Pons (tissue), 1 donor: ENCODE measurements at places on chromosomes 11 and 22.

- DNase-seq = no peak
Observed at GRCh38 chr11:32830413-32830738, 649 bp downstream of the PRRG4 start.

- DNase-seq = no peak
Observed at GRCh38 chr22:36432592-36433317, 45.0 kb upstream of the MYH9 start.

DNA sequence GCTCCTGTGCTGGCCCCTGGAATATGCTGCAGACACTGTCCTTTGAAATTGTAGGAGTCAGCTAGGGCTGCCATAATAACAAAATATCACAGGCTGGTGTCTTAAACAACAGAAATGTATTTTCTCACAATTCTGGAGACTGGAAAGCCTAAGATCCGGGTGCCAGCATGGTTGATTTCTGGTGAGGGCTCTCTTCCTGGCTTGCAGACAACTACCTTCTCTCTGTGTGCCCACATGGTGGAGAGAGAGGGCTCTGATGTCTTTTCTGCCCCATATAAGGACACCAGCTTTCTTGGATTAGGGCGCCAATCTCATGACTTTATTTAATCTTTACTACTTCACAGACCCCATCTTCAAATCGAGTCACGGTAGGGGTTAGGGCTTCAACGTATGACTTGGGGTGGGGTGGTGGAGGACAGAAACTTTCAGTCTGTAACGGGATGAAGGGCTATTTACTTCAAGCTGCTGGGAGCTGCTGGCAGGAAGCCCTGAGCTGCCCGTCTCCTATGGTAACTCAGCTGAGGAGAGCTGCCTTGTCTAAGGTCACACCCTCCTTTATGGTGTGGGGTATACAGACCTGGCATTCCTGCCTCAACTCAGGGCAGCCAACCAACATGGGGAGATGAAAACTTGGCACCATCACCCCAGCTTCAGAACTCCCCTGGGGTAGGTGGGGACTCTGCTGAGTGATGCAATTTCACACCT lies 142.9 kb upstream of the ZBED5 start:
- no peak for DNase-seq

GRCh38 chr11:10459029-10459970 lies 4.2 kb downstream of the AMPD3 start:
- DNase-seq = peak; percentile 68

DNA sequence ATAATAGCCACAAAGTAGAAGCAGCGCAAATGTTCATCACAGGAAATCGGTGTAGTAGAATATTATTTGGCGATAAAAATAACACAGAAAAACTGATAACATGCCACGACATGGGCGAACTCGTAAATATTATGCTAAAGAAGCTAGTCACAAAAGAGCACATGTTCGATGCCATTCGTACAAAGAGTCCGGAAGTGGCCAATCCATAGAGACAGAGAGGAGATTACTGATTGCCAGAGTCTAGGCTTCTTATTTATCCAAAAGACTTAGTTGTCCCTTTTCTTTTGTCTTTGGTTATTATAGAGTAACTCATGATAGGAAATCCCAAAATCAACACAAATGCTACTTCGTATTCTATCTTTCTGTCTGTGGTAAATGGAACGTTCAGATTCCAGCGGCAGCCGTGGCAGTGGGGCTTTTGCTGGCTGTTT lies 56.5 kb downstream of the MED15 start:
- DNase-seq = no peak

DNA sequence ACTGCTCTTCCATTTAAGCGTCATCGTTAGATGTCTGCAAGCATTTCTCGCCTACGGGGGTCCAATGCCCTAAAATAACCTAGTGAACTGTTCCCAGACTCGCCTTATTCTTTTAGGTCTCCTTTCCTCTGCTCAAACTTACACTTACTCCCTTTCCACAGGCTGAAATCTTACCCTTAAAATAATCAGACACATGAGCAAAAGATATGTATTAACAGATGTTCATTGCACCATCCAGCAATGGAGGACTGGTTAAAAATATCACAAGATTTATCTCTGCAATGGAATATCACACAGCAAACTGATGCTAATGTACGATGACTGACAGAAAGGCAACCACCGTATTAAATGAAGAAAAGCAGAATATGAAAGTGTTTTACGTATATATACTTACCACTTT lies 1.6 kb upstream of the CSTF3 start:
- DNase-seq = no peak

GRCh38 chr22:48310289-48310688 lies 1517.4 kb downstream of the BRD1 start:
- no peak for DNase-seq
